Left ventricle myocardium inferior (tissue), 1 donor: ENCODE measurements at places on chromosomes 16 and 17. TPM values are rescaled to one million over a fixed set of nuclear protein-coding genes. Genes with fewer than 3 reads are reported as not detected.

The ZNF594 gene
- total RNA-seq = 7.7 TPM

The PRAC2 gene
- total RNA-seq = not detected

The RGS9 gene
- total RNA-seq = 1.6 TPM

The AGRP gene
- not detected for total RNA-seq

The PYY gene
- not detected for total RNA-seq

The LGALS9B gene
- not detected for total RNA-seq

The ENPP7 gene
- total RNA-seq = not detected

The CCDC154 gene
- total RNA-seq = 1.3 TPM

The RAI1 gene
- 22.5 TPM for total RNA-seq

The AANAT gene
- not detected for total RNA-seq

The PLD6 gene
- total RNA-seq = 7.3 TPM

The HBA1 gene
- total RNA-seq = 78.7 TPM

The KRT40 gene
- not detected for total RNA-seq

The KRTAP1-1 gene
- total RNA-seq = not detected

The KRT27 gene
- total RNA-seq = not detected

The GPR139 gene
- not detected for total RNA-seq

The ABCC3 gene
- 0.88 TPM for total RNA-seq

The TMED6 gene
- not detected for total RNA-seq

The CASKIN1 gene
- total RNA-seq = 4.0 TPM

The TLCD3B gene
- total RNA-seq = not detected
